Iris pigment epithelial cell (primary cell): ENCODE measurements at places on chromosomes 3 and 15.

- peak; percentile 67 for DNase-seq
These were observed 164.8 kb downstream of the ERC2 start for GRCh38 chr3:56303487-56303886.

DNA sequence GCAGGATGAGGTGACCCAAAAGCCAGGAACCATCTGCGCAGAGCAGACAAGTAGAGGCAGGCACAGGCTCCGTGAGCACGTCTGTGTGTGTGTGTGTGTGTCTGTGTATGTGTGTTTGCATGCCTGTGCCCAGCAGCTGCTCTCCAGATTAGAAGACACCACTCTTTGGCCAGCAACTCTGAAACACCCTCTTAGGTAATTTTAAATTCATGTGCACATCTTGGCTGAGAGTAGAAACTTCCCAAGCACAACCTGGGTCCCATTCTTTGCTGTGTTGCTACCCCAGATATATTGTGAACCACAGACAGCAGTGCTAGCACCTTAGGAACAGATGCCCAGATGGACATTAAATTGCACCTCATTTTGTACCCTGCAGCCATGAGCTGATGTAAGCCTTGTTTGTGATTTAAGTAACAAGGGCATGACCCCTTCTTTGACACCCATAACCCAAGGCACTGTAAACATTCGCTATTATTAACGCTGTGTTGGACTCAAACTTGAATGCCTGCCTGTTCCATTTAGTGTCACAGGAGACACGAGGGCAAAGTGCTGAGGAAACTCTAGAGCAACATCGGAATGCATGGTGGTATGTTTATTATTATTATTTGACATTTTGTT lies at the start of gene FILIP1L:
TSS of gene FILIP1L (minus strand) at position 89 of the 618 bp plus-strand sequence.
- DNase-seq, result no peak

GRCh38 chr3:171916888-171917287 lies 73.7 kb downstream of the TMEM212 start:
- no peak for DNase-seq

DNA sequence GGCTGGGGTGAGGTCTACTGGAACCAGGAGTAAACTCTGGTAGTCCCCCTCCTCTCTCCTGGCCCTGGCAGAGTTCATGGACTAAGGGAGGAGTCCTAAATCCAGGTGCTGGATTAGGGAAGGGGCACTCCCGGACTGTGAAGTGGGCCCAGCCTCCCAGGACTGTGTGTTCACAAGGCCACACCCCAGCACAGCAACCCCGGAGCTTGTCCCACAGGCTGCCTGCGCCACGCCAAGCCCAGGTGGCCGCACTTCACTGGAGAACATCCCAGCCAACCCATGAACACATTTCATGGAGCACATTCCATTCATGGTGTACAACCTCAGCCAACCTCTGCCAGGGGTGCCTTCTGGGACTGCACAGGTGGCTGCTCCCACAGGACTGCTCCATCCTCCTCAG lies 8.2 kb downstream of the ARPIN start:
- DNase-seq, result no peak

DNA sequence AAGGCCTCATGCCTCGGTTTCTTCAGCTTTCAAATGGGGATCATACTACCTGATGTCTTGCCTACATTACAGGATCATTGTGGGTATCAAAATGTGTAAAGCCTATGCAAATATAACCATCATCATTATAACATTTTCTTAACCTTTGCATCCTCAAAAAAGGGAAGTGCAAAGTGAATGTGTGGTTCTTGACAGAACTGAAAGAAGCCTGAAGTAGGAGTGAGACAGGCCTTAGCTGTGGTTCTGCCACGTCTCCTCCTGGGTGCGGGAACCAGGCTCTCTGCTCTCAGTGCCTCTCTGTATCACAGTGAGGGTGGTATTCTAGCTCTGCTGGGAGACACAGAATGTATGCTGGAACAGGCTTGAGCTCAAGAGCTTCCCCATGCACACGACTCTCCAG lies 316.9 kb upstream of the ICE2 start:
- no peak for DNase-seq

DNA sequence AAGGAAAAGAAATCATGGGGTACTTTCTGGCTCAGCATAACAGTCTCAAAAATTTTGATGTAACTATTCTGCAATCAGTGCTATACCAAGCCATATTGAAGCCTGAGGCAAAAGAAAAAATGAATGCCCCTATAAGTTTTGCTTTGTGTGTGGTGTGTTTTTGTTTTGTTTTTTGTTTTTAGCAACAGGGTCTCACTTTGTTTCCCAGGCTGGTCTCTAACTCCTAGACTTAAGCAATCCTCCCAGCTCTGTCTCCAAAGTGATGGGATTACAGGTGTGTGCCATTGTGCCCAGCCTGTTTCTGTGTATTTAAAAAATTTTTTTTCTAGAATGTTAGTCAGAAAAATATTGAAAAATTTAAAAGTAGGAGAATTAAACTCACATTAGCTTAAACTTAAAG lies 93.2 kb downstream of the ZNF280D start:
- DNase-seq, result no peak

DNA sequence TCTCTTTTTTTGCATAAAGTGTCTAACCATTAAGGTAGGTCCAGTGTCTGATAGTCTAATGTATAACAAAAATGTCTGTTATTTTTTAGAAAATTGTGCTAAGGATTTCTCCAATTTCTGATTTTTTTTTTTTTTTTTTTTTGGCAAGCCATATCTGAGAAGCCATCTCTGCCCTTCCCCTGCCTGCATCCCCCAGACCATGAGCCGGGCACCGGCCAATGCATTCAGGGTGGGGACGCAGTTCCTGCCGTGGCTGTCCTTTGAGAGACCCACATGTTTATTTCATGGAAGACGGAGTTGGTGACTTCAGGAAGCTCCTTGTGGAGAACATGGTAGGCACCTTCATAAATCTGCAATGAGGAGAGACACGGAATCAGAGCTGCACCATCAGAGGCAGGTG lies 19.2 kb downstream of the ABTB1 start:
- no peak for DNase-seq

DNA sequence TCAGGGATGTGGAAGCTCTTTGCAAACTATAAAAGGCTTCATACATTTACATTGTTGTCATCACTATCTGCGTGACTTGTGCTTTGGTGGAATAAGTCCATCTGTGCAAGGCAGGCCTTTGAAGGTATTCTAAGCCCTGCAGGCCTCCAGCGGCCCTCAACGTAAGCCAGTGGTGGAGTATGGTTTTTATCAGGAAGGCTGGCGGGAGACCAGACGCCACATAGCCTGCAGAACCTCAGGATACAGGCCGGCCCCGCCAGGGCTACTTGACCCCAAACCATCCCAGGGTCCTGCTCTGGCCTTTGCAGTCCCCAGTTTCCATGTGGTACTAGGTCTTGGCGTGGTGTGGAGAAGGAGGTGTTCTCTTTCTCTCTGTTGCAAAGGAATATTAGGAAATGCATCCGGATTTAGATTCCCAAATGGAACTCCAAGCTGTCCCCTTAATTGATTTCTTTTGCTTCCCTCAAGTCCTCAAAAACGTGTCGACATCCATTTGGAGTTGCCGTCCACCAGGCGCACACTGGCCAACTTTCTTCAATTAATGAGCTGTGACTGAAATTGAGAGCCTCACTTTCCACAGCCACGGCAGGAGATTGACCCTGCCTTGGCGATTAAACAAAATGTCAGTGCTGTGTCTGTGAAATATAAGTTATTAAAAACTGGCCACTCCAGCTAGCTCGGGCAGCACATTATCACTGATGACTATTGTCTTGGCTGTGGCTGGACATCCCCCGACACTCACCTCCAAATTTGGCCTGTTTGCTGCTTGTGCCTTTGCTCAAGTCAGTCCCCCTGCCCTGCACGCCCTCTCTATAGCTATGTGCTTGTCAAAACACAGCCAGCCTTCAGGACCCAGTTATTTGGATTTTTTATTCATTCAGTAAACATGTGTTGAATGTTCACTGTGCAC lies 239.8 kb upstream of the TLE3 start:
- DNase-seq, result no peak

GRCh38 chr3:37993820-37994638 lies 3.4 kb downstream of the VILL start:
- peak; percentile 89 for DNase-seq

GRCh38 chr3:140207541-140207940 lies 272.6 kb downstream of the CLSTN2 start:
- no peak for DNase-seq
